ENCODE measurements at places on chromosomes 4 and X.

DNA sequence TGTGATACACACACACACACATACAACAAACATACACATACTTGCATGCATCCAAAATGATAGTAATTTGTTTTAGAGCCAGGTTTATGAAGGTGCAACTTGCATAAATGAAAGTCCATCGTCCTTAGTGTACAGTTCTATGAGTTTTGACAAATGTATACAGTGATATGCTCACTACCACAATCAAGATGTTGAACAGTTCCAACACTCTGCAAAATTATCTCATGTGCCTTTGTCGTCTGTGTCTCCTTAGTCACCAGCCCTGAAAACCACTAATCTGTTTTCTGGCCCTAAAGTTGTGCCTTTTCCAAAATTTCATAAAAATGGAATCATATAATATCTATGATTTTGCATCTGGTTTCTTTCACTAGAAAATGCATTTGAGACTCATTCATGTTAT, 67.8 kb upstream of the ANXA3 start:
- DNase-seq = no peak

GRCh38 chr4:105140684-105141490, 5.8 kb upstream of the TET2 start:
- DNase-seq = peak; percentile 47

DNA sequence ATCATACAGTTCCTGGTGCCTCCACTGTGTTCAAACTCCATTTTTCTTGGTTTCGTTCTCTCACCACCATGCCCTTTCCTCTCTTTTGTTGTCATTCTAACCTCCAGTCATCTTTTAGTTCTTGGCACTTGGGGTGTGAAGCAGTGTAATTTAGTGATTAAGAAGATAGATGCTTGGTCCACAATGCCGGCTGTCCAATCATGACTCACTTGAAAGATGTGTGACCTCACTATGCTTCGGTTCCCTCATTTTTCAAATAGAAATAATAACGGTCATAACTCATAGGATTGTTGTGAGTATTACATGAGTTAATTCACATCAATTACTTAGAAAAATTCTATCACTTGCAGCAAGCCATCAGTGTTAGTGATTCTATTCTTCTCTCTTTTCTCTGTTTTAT, 327.8 kb downstream of the ADGRL3 start:
- no peak for DNase-seq

GRCh38 chr4:12889054-12889453, 595.1 kb downstream of the RAB28 start:
- DNase-seq = no peak

DNA sequence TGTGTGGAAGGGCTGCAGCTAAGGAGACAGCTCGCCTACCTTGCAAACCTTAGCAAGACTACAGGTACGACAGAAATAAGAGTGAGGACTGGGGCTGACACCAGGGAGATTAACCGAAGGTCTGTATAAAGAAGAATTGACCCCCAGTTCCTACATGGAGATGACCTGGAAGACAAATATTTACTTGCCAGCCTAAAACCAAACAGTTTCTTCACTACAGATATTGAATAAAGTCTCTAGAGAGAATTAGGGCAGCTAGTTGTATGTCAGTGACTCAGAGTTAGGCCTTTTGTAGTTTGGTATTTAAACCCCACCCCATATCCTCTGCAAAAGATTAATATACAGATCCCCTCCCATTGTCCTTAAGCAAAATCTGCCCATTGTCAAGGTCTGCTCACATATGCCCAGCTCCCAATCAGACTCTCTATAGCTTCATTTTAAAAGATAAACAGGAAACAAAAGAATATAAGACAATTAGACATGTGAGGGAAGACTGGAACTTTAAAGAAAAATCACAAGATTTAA, 28.1 kb upstream of the FRMPD3 start:
- DNase-seq = no peak

GRCh38 chrX:41808047-41808446, 84.1 kb downstream of the GPR82 start:
- no peak for DNase-seq

GRCh38 chr4:176309772-176310171, 10.0 kb upstream of the SPCS3 start:
- no peak for DNase-seq

- DNase-seq = no peak
Observed at GRCh38 chr4:126758493-126758892, 874.3 kb upstream of the INTU start.

DNA sequence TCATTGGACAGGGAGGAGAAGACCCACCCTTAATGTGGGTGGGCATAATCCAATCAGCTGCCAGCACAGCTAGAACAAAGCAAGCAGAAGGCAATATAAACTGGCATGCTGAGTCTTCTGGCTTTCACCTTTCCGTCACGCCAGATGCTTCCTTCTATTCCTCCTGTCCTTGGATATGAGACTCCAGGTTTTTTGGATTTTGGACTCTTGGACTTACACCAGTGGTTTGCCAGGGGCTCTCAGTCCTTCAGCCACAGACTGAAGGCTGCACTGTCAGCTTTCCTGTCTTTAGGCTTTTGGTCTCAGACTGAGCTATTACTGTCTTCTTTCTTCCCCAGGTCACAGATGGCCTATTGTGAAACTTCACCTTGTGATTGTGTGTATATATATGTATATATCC, 32.2 kb upstream of the UGT2B4 start:
- DNase-seq = no peak

- DNase-seq = no peak
Observed at GRCh38 chrX:139203651-139204570, 326.6 kb upstream of the F9 start.

GRCh38 chr4:66328803-66329574, 658.7 kb upstream of the EPHA5 start:
- DNase-seq = no peak

DNA sequence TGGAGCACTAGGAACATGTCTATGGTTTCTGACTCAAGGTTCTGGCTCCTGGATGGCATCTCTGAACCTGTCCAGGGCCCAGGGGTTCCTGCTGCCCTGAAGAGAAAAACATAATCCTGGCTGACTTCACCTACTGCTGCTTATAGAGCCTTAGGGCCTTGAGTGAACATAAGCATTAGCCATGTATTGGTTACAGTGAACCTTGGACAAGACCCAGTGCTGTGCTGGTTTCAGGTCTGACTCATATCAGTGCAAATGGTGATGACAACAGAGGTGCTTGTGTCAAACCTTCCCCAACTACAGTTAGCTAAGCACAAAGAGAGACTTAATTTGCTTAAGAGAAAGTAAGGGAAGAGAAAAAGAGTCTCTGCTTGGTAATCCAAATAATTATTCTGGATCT, 1047.2 kb downstream of the GLUD2 start:
- DNase-seq = no peak

GRCh38 chr4:59374416-59374815, 1825.7 kb upstream of the ADGRL3 start:
- DNase-seq = no peak

DNA sequence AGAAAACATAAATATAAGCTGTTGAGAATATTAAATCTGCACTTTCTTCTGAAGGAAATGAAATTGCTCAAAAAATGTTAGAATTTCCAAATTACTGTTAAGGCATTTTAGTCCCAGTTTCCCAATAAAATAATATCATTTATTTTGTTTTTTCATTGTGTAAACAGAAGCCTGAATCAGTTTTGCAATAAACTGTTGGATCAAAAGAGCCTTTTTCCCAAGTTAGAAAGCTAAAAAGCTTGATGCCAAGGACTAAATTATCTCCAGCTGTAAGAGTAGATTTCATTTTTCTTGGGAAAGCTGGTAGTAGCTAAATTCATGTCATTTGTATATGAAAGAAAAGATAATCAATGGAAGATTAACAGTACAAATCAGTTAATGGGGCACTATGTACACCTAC, 95.8 kb downstream of the RNF150 start:
- DNase-seq = no peak

GRCh38 chr4:145520172-145520571, 38.5 kb downstream of the SMAD1 start:
- no peak for DNase-seq

- no peak for DNase-seq
Observed at GRCh38 chr4:112775801-112776200, 138.9 kb downstream of the LARP7 start.

DNA sequence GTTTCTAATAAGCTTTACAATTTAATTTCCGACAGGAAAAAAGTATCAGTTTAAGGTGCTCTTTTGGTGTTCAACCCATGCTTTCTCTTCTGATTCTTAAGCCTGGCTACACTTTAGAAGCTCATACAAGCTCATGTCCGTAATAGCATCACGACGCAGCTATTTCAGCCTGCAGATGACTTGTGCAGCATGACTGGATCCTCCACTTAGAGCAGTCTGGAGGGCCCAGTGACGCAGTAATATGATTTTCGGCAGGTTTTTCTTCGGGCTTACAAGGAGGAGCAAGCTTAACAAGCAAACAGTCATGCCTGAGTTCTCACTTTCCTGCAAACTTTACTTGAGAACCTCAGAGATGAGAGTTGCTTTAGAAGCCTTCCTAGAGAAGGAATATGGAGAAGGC, 85.3 kb upstream of the MAML3 start:
- no peak for DNase-seq

DNA sequence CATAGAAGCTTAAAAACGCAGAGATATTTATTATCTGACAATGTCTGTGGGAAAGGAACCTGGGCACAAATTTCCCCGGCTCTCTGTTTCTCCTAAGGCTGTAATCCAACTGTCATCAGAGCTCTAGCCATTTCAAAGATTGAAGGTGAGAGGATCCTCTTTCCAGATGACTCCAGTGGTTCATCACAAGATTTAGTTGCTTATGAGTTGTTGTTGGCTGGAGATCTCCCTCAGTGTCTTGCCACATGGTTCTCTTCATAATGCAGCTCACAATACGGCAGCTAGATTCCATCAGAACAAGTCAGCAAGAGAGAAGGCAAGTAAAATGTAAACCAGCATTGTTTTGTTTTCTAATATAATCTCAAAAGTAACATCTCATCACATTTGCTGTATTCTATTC, 369.4 kb downstream of the GASK1B start:
- DNase-seq = no peak

DNA sequence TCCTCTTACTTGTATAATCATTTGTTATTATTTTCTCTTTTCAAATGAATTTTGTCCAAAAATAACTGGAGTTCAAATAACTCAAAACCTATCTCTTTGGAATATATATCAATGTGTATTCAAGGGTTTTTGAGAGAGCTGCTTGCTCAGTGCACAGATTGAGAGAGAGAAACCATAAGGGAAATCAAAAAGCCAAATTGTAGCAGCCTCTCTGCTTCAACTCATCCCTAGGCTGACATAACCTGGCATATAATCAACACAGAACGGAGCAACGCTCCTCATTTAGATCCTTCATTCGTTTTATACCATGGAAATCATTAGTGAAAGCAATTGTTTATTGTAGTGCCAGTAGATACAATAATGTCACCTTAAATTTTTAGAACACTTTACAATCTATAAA, 1.8 kb upstream of the GPM6A start:
- DNase-seq = no peak

DNA sequence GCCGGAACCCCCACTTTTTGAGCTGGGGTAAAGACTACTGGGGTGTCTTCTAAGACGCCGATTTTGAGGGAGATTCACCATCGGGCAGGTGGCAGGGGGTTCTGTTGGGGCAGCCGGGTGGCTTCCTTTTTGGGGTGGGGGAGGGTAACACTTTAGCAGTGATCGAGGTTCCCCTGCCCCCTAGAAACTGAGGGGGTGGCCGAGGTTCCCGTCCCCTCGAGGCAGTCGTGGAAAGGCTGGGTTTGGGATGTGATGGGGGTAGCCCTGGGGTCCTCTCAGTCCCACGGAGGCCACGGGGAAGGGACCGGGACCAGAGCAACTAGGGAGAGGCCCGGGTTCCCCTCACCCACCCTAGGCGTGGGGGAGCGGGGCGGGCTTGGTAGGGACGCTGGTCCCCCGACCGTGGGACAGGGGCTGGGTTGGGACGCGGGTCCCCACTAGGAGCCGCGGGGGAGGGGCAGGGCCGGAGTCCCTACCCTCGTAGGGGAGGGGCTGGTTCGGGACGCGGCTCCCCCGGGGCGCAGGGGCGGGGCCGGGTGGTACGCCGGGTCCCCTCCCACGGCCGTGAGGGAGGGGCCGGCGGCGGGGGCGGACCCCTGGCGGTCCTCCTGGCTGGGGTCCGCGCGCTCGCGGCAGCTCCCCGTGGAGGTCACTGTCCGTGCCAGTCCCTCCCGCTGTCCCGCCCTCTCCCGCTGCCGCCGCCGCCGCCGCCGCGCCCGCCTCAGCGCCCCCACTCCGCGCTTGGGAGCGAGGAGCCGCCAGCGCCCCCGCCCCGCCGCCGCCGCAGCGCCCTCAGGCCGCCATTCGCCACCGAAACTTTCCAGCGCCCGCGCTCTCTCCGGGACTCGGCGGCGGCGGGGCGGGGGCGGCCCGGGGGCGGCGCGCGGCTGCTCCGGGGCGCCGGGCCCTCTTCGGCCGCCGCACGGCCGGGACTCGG, at the start of gene TBL1X:
Gene TBL1X (plus strand): TSS at position 624 of the 937 bp plus-strand sequence. CDS start 188,529 bp downstream, outside the sequence.
- peak; percentile 63 for DNase-seq

GRCh38 chrX:119249891-119250290, 13.8 kb downstream of the PGRMC1 start:
- peak; percentile 3 for DNase-seq

DNA sequence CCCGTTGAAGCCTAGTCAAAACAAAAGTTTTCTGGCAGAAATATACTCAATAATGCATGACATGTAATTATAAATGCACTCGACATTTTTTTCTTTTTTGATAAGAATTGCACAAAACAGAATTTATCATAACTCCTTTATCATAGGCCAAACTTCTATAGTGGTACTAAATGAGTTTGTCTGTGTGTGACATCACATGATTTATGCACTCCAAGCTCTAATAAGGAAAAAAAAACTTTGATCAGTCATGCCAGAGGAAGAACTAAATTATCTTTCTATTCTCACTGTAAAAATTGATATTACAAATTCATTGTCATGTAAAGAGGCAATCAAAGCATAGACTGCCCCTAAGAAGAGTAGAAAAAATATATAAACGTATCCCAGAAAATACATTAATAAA, 112.4 kb upstream of the NOCT start:
- no peak for DNase-seq

DNA sequence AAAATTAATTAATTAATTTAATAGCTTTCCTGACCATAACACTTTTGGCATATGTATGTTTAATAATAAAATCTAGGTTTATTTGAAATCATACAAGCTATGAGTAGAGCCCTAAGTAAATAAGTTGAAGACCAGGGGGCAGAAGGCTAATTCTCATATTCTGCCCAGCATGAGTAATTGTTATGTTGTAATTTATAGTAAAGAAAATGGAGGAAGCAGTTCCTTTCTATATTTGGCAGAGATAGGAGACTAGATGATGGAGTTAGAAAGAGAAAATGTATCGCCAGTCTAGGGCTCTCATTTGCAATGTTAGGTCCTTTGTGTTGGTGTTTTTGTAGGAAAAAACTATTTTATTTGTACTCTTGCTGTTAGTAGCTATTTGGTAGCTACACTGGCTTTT, 89.1 kb downstream of the FNIP2 start:
- DNase-seq = no peak

DNA sequence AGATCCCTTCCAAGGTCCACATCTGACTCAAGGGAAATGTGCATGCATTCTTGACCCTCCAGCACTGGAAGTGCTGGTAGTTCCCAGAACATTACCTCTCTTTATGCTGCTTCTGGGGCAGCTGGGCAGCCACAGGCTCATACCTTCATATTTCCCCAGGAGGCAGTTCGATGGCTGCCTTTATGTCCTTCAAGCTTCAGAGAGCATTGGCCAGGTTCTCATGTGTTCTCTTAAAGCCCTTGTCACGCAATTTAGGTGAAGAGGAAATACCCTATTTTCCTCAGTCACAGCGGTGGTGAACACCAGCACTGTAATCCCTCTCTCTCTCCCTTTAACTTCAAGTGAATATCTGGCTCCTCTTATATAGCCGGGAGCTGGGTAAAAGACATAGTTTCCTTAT, 134.3 kb downstream of the MID1IP1 start:
- no peak for DNase-seq

Measured in ACHN (cell line).